Erythroblast (primary cell): ENCODE measurements at places on chromosomes 4 and X.

DNA sequence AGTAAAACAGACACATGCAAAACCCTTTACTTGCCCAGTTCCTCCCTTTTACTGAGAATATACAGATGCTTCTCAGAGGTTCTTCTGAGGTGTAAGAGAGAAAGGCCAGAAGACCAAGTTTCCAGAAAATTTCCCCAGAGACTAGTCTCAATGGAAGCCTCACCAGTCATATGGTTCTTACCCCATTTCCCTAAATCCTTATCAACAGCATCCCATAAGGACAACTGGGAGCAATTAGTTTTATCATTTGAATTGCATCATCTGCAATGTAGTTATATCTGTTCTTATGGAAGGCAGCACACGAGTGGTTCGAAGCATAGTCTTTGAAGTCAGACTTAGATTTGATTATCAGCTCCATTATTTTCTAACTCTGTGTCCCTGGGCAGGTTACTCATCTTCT lies 203.6 kb upstream of the PPARGC1A start:
- DNase-seq = no peak

GRCh38 chr4:137905930-137906329 lies 336.2 kb downstream of the SLC7A11 start:
- DNase-seq = no peak

DNA sequence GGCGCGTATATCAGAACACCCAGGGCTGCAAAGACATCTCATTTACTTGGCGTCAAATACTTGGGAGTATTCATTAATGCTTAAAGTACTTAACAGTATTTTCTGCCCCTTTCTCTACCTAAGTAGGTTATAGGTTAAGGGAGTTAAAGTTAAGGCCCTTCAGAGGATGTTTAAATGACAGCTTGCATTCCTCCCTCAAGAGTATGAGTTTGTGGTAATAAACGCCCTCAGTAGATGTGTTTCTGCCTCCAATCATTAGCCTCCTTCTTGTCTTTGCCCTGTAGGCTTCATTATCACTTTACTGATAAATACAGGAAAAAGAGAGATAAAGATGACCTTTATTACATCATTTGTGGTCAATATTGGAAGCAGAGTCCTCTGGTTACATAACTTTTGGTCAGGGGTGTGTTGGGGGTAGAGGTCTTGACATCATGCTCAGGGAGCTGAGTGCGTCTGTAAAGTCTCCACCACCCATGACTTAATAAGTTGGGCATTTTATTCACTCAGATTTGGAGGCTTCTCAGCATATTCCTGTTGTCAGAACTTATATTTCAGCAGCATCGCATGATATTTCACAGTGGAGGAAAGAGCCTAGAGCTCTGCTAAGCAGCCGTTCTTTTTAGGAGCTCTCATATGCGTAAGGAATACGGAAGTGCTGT lies 145.9 kb downstream of the CPE start:
- DNase-seq = no peak

GRCh38 chrX:13721819-13722519 lies 12.5 kb downstream of the TRAPPC2 start:
- DNase-seq = peak; percentile 67

- no peak for DNase-seq
Measured at GRCh38 chr4:69744157-69744478, 16.3 kb downstream of the SULT1B1 start.

GRCh38 chr4:125421547-125421946 lies 106.8 kb downstream of the FAT4 start:
- DNase-seq = no peak

- DNase-seq = no peak
Measured at GRCh38 chr4:33961761-33962160, 2282.6 kb downstream of the ARAP2 start.

DNA sequence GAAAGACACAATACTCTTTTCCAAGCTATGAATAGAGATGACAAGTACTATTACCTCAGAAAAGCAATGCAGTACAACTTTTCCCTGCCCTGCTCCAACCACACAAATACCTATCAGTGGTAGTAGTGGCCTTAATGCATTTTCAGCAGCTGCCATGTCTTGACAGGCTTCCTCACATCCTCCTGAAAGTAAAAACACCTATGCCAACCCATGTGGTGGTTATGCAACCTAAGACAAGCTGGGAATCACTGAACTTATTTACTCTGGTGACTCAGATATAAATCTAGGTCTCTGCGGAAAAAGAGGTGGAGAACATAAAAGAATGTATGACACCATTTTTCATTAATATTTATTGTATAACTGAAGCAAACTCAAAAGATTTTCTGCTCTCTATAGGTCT lies 14.5 kb downstream of the WDFY3 start:
- DNase-seq = no peak

- peak; percentile 24 for DNase-seq
Measured at GRCh38 chr4:4985844-4986243, 33.4 kb downstream of the CYTL1 start.

- DNase-seq = no peak
Measured at GRCh38 chr4:84298023-84298718, 200.9 kb downstream of the NKX6-1 start.

GRCh38 chr4:24559889-24560288 lies 24.5 kb downstream of the DHX15 start:
- DNase-seq = peak; percentile 21

DNA sequence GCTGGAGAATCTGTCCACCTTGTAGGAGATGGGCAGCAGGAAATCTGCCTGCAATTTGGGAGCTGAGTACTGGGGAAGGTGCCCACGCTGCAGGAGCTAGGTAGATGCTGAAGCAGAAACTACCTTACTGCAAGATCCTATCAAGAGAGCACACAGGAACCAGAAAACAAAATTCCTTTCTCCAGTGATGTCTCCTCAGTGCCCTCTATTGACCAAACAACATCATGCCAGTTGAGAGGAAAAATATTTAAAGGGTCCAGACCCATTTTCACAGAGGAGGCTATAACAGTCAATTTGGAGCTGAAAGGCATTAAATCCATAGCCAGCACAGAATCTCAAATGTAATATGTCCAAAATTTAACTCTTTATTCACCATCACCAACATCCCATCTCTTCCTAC lies 406.8 kb downstream of the SLITRK2 start:
- no peak for DNase-seq

DNA sequence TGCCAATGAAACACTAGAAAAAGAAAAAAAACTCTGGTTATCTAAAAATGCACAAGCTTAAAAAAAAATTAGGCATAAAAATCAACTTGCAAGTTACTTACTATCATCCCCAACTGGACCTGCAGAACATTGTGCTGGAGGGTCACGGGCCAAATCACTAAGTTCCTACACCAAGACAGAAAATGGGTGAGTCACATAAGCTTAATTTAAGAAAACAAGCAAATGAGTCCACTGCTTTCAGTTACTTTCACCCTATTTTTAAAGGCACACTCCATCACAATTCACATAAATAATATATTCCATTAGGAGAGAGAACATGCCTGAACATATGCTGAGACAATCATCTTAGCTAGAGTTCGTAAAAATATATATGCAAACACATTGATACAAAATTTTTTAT lies 17.7 kb downstream of the UBE2D3 start:
- DNase-seq = no peak

DNA sequence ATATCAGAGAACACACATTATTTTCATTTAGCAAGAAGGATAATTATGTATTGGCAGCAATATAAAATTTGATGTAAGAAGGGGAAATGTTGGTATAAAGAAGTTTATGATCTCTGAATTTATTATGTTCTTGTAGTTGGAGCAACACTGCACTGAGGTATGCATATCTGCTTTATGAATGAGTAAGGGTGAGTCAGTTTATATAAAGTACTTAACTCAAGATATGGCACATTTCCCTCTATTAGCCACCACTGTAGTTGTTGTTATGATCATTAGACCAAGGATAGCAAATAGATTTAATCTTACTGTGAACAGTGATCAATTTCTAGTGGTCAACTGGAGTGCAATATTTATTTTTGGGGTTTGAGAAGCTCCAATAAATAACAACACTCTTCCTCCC lies 66.6 kb downstream of the SNX25 start:
- no peak for DNase-seq

DNA sequence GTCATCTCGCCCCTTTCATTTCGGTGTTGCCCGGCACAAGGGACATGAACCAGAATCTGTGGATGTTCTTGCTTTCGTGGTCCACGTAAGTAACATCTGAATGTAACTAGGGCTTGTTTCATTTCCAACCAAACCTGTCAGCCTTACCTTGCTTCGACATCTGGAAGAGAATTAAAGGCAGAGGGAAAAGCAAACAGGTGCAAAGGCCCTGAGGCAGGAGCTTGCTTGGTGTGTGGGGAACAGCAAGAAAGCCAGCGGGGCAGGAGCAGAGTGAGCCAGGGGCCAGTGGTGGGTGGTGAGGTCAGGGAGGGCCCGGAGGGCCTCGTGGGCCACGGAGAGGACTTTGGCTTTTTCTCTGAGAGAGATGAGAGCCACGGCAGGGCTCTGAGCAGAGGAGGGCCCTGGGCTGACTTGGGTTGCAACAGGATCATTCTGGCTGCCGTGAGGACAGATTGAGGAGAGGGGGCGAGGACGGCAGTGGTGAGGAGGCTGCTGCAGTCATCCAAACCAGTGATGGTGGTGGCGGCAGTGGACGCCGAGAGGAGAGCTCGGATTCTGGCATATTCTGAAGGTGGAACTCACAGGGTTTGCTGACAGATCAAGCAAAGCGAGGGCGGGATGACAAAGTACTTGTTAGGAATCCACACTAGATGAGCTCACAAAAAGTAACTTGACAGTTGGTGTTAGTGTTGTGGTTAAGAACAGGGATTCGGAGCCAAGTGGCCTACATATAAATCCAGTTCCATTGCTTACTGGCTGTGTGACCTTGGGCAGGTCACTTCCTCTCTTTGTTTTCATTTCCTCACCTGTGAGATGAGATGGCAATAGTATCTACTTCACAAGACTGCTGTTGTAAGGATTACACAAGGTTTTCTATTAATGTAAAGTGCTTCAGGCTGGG lies 6.8 kb upstream of the WDR13 start:
- no peak for DNase-seq

GRCh38 chr4:71474731-71475130 lies 135.9 kb downstream of the SLC4A4 start:
- no peak for DNase-seq

- DNase-seq = no peak
Measured at GRCh38 chrX:17706676-17707075, 30.6 kb upstream of the SCML1 start.

- no peak for DNase-seq
Measured at GRCh38 chr4:29375716-29376115, 1344.5 kb upstream of the PCDH7 start.

DNA sequence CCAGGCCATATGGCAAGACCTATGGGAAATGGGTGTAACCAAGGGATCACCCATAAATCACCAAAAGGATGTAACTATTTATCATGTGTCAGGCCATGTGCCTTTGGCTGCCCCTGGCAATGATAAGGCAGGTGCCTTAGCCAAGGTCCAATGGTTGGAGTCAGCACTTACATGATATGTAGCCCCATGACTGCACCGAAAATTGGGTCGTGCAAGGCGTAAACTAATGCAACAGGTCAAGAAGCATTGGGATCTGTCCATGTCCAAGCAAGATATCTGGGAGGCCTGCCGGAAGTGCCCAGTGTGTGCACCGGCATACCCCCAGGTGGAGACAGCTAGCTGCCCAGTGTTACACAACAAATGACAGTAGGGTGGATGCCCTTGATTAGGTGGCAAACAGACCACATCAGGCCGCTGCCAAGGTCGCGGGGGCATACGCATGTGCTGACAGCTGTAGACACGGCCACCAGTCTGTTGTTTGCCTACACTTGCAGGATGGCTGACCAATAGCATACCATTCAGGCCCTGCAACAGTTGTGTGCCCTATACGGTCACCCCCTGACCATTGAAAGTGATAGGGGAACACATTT lies 698.2 kb upstream of the AGA start:
- DNase-seq = no peak

- no peak for DNase-seq
Measured at GRCh38 chrX:112078606-112079005, 4.0 kb downstream of the TRPC5 start.

GRCh38 chrX:9853307-9853706 lies 67.1 kb downstream of the SHROOM2 start:
- DNase-seq = no peak

GRCh38 chr4:154660052-154660451 lies 47.6 kb upstream of the FGG start:
- no peak for DNase-seq

DNA sequence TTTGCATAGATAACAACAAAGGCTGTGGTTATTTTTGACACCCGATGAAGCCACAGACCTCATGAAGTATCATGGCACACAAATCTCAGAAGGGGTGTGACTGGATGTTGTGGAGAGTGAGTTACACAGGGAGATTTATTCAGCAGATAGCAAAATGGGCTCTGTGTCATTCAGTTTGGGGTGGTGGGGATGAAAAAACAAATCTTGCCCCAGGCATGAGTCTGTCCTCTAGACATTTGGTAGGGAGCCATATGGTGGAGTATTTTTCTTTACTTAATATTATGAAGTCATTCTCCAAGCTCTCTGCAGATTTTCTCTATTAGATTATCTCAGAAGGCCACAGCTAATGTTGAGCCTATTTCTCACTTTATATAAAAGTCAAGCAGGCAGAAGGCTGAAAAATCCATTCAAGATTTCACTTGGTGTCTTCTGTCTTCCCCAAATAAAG lies 277.1 kb upstream of the TENM3 start:
- no peak for DNase-seq

DNA sequence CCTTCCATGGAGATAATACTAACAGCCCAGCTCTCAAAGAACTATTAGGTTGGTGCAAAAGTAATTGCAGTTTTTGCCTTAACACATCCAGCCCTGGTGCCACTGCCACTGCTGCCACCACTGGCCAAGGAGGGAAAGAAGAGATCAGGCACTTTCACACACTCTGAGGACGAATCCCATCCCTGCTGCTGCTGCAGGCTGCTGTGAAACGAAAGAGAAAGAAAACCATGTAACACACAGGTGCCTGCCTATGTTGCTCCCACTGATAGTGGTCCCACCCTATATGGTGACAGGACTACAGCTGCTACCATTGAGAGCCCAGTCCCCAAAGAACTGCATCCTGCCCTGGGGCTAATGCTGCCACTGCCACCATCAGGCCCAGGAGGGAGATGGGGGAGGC lies 35.1 kb downstream of the TMLHE start:
- DNase-seq = no peak

GRCh38 chrX:129791961-129792570 lies 12.3 kb downstream of the SASH3 start:
- DNase-seq = no peak

DNA sequence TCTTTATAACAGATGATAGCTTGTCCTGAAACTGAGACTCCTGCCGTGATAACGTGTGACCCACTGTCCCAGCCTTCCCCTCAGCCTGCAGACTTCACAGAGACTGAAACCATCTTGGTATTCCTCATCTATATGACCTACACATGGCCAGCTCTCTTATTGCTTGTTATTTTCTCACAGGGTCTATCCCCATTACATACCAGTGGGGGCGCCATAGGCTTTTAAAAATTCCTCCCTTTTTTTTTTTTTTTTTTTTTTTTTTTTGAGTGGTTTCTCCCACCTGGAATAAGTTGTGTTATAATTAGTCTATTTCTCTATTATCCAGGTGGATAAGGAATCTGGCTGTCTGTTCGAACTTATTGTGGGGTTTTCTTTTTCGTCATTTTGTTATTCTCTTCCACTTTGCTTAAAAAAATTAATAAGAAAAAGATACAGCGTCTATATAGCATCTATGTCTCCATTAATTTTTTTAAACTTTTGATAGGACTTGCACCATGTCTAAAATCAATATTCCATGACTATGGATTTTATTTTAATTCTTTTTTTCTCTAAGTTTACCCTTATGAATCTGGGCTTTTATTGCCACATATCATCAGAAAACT lies 47.2 kb downstream of the GYG2 start:
- DNase-seq = no peak
